ENCODE measurements at places on chromosomes 3 and 15.

- peak; percentile 46 for DNase-seq
Measured at GRCh38 chr3:28347374-28348264, 902 bp upstream of the ZCWPW2 start.

GRCh38 chr3:40923651-40924050 lies 275.7 kb upstream of the CTNNB1 start:
- no peak for DNase-seq

DNA sequence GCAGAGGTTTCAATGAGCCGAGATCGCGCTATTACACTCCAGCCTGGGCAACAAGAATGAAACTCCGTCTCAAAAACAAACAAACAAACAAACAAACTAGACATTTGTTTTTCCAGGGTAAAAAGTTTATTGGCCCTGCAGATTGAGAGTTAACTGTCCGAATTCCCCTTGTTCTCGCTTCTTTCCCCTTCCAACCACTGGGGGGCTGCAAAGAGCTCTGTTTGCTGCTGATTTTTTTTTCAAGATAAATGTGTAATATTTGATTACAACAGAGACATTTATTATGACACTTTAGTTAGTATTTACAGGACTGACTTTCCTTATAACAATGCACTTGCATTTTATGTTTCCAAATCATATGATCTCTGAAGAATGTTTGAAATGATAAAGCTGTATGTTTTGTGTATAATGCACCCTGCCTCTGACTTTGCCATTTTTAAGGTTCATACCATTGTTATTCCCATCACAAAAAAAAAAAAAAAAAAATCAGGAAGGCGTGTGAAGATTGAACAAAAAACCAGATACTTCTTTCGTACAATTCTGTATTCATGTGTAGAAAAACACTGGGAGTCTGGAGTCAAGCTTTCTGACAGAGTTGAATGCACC lies 2.8 kb downstream of the CLSTN2 start:
- no peak for DNase-seq

DNA sequence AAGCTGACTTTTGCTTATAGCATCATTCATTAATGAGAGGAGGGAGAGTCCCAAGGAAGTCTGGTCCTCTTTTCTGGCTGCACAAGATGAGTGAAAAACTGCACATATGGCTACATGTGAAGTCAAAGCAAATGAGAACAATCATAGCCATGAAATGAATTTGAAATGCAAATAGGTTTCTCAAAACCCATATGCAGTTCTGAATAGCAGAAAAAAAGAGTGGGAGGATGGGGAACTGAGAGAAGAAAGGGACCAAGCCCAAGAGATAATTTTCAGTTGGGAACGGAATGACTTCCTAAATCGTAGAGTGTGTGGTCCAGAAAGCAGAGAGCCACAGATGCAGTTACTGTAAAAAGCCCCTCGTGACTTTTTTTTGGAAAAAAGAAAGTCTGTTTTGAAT lies 66.3 kb downstream of the GTPBP8 start:
- DNase-seq = no peak

GRCh38 chr3:85933326-85933725 lies 974.5 kb downstream of the CADM2 start:
- no peak for DNase-seq

DNA sequence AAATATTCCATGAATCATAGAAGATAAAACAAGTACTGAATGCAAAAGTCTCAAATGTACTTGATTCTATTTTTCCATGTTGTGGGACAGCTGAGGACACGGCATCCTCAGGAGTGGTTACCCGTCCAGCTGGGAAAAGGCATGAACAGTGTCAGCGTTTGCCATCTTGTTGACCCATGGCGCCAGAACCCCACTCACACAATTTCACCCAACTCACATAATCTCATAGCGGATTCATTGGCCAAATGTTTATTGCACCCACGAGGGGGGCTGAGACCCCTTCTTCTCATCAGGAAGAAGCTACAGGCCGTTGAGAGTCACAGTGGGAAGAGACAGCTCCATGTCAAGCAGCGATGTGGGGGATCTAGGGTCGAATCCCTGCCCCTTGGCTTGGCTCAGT lies 72.9 kb downstream of the OCA2 start:
- no peak for DNase-seq

GRCh38 chr3:111885578-111885977 lies 26.5 kb downstream of the PHLDB2 start:
- no peak for DNase-seq

- no peak for DNase-seq
Measured at GRCh38 chr3:49460188-49460890, 9.7 kb upstream of the DAG1 start.

DNA sequence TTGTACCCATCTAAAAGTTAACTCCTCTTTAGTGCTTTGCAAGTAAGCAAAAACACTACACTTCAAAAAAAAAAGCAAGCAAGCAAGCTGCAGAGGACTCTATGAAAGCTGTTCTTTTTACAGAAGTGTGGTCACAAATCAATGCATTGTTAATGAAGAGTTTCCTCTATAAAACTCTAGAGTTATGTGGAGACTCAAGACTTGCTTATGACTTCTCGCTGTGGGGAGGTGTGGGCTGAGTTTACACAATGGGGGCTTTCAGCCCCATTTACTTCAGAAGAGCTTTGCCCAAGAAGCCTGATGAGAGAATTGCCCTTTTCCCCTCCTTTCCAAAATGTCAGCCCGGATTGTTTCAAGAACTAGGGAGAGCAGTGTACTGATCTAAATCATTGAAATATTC lies 144.4 kb downstream of the IGSF11 start:
- DNase-seq = no peak

DNA sequence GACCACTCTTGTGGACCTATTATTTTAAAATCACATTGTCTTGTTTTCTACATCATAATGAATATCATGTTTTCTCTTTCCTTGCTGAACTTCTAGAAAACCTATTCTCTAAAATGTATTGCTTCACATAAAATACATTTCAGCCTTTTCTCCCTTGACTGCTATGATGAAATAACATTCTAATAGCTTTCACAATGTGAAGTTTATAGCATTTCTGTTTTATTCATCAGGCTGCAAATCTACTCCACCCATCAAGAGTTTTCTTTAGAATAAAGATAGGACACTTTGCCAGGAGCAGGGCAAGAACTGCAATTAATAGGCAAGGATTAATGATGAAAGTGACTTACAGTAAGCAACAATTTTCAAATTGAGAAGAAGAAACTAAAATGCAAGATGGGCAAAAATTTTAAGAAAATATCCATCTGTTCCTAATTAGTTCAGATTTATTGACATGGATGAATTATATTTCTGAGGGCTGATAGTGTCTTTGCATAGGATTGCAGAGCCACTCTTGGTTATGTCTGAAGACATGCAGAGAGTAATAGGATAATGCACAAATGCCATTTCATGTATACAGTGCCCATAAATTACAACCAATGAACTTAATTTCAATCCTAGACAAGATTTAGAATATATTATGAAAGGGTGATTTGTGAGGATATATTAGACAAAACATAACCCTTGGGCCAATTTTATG lies 21.7 kb downstream of the LEKR1 start:
- no peak for DNase-seq

- no peak for DNase-seq
Measured at GRCh38 chr3:149947231-149947630, 23.5 kb downstream of the PFN2 start.

GRCh38 chr3:190180268-190180667 lies 59.6 kb upstream of the P3H2 start:
- no peak for DNase-seq

GRCh38 chr15:66673410-66674322 lies 28.4 kb upstream of the SMAD6 start:
- DNase-seq = peak; percentile 36

- DNase-seq = no peak
Measured at GRCh38 chr3:9161811-9162210, 87.6 kb downstream of the SRGAP3 start.

GRCh38 chr3:124890573-124891190 lies 3.5 kb upstream of the ITGB5 start:
- DNase-seq = no peak

GRCh38 chr15:23403550-23403949 lies 43.5 kb downstream of the GOLGA6L2 start:
- no peak for DNase-seq

DNA sequence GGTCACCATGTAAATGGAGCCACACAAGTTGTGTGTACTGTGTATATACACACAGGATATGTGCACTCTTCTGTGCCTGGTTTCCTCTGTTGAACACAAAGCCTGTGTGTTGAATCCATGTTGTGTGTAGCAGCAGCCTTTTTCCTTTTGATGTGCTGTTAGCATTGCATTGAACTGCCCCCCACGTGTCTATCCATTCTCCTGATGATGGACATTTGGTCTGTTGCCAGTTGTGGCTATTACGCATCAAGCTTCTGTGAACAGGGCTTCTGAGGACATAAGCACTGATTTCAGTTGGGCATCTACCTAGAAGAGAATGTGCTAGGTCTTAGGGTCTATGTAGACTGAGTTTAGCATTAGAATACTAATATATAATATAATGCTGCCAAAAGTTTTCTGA lies 77.4 kb downstream of the LSM3 start:
- DNase-seq = no peak

GRCh38 chr15:96341513-96342405 lies 11.3 kb downstream of the NR2F2 start:
- DNase-seq = no peak

DNA sequence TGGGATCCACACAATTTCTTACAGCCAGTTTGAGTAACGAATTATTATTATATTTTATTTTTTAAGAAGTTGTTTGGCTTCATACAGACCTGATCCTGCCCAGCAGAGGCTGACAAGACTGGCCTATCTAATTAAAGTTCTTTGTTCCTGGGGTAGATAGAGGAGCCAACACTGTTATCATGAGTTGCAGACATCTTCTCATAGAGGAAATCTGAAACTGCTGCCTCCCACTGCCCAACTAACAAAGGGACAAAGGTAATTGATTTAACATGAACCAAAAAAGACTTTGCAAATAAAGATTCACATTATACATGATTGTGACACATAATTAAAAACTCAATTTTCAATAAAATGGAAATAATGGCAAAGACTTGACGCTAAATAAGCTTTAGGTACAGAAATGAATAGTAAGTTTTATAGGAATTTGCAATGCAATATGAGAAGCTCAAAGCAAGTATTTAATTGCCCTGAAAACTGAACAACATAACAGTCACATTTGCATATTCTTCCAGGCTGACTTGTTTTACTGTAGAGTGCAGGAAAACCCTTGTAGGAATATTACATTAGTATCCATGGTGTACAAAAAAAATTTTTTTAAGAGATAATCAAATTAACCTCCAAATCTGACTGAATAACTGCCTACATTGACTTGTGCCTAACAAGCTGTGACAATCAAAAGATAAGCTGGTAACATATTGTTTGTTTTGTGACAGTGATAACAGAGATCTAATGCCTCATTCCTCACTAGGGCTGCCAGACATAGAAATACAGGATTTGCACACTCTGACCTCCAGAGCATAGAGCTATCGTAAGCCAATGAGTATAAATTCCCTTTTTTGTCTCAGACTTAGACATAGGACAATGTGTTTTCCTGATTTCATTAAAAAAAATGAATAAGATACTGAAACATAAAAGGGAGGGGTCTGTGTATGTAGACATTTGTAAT lies 273.2 kb downstream of the MFSD1 start:
- no peak for DNase-seq

- DNase-seq = no peak
Measured at GRCh38 chr3:173823911-173824460, 426.4 kb downstream of the NLGN1 start.

GRCh38 chr15:74421302-74422245 lies 12.2 kb downstream of the SEMA7A start:
- no peak for DNase-seq

GRCh38 chr3:138375447-138375846 lies 27.1 kb downstream of the MRAS start:
- no peak for DNase-seq

DNA sequence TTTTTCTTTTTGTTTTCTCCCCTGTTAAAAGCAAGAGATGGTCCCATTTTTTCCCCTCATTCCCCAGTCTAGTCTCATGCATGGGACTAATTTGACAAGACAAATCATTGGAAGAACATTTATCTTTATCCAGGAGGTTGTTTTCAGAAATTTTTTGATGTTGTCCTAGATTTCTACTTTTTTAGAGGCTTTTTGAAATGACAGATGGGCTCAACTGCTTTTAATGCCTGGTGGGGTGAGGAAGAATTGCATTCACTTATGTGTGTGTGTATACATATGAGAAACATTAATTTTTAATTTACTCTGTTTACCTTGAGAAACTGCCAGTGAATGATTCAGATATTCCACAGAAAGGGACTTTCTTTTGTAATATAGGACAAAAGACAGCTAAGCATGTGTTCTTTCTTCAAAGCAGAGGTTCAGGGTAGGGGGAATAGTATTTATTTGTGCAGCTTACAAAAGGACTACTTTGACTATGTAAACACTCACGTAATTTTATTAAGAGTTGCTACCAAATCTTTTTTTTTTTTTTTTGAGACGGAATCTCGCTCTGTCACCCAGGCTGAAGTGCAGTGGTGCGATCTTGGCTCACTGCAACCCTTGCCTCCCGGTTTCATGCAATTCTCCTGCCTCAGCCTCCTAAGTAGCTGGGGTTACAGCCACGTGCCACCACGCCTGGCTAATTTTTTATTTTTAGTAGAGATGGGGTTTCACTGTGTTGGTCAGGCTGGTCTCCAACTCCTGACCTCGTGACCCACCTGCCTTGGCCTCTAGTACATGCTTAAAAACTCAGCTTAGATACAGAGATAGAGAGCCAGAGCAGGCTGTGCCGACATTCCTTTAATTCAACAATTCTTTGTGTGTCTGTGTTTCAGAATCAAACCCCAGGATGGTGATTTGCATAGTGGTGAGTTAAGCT lies 130.1 kb upstream of the RARB start:
- no peak for DNase-seq

DNA sequence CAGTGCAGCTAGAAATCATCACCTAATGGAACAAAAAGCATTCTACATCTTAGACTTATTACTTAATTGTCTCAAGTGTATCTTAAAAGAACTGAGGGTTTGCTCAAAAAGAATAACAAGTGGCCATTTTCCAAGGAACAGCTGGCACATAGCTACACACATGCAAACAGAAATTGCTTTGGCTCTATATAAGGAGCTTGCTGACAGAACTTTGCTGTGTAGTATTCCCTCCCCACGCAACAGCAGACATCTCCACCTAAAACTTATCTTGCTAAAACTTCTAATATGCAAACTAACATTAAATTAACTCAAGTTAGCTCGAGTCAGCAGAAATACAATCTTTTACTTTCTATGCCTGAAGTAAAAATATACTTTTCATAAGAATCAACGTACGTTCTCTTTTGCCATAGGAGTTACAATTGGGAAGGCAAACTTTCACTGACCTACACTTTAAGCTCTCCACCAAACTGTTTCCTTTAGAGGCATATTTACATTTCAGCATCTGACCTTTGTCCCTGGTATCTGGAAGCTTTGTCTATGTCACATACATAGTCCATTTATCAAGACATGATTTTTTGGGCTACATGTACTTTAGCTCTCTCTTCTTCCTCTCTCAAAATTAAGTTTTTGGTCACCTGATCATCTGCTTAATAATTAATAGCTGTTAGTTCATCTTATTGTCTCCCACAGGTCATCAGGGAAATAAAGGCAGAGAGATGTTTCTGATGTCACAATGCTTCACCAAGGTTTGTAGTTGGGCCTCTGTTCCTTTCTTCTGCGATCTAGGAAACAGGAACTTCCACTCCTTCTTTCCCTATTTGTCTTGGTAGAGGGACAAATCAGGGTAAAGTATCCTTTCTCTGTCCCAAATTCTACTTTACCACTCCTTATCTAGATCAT lies 163.4 kb upstream of the AGTR1 start:
- no peak for DNase-seq

- DNase-seq = no peak
Measured at GRCh38 chr3:6444888-6445658, 415.8 kb upstream of the GRM7 start.

GRCh38 chr3:143716731-143717130 lies 131.5 kb downstream of the SLC9A9 start:
- no peak for DNase-seq
